Uterus (tissue), 4 donors: ENCODE measurements at places on chromosomes 7 and 10.

DNA sequence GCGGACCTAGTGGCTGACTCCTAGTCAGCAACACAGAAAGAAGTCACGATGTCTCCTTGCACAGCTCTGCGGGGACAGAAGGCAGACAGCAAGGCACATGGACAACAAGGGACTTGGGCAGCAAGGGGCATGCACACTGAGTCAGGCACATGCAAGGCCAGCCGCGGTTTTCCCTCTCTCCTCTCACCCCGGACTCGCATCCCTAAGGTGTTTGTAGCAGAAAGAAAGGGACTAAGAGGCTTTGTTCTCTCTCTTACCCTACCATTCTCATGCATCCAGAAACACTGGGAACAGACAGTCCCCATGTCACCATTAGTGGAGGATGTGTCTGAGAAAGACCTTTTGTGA lies 193.3 kb upstream of the PHF14 start:
- no peak for DNase-seq

DNA sequence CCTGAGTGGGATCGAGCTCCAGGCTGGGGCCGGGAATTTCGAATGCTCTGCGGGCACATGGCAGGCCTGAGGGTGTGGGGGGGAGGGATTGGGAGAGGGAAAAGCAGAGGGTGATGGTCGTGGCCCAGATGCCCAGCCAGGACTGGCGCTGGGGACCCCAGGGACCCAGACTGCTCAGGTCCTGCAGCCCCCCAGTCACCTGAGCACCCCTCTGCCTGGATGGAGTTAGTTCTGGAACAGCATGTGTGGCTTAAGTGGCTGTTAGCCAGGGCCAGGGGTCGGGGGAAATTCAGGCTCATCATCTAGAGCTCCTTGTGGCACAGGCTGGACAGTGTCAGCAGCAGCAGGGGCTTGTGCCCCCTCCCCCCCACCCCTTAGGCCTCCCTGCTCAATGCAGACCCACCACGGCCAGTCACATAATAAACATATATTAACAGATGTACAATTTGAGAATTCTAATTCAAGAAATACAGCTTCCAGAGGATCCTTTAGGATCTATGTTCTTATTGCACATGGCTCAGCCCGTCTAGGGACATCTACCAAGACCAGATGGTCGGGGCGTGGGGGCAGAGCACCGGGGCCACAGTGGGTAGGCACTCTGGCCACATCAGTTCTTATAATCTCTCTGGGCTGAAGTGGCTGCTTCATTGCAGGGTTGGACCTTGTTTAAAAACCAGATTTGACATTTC lies 22.2 kb downstream of the DNAJB12 start:
- DNase-seq = no peak

DNA sequence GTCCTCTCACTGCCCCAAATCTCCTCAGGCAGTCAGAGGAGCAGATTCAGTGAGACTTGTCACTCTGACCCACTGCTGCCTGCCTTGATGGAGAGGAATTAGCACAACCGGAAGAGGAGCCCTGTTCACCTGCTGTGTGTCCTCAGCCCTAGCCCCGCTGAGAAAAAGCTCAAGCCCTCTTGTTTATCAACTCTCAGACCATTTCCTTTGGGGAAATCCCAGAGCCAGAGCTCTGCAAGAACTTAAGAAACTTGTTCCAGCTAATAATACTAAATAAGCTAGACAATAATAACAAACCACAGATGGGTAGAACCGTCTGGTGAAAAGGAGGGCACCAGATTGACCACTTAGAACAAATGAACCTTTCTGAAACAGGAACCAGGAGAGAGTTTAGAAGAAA lies 37.7 kb upstream of the ITGB1 start:
- no peak for DNase-seq

- DNase-seq = no peak
Observed at GRCh38 chr10:95329296-95329695, 38.5 kb upstream of the PDLIM1 start.

DNA sequence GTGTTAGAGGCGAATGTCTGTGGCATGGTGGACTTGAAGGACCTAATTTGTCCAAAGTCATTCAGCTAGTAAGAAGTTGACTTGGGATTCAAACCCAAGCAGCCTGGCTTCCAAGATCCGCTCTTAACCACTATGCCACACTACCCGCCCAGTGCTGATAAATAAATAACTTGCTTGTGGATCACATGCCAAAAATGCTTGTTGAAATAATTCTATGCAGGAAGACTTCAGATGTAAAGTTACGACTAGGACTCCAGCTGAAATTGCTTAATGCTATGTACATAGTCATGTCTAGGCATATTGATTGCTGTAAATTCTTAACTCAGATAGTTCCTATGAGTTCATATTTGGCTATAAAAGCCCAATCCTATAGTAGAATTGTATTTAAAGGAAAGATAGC lies 76.0 kb downstream of the PLXDC2 start:
- DNase-seq = no peak

DNA sequence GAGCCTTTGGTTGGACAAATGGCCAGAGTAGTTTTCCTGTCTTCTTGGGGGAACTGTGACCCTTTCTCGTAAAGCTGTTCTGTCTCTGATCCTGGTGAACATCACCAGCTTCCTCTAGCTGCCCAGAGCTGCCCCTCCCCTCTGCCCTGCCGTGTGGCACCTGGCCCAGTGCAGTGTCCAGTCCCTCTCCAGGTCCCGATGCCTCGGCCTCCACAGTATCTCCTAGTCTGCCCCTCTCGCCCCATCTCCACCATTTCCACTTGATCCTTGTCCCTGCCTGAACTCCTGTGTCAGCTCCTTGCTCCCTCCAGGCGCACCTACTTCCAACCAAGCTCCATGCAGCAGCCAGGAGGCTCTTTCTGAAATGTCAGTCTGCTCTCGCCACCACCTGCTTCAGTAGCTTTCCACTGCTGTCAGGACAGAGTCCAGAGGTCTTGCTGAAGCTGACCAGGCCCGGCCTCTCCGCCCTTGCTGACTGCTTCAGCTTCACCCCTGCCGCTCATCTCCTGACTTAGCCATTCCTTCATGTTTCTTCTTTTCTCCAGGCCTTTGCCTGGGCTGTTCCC lies 133.6 kb downstream of the GRK5 start:
- no peak for DNase-seq

DNA sequence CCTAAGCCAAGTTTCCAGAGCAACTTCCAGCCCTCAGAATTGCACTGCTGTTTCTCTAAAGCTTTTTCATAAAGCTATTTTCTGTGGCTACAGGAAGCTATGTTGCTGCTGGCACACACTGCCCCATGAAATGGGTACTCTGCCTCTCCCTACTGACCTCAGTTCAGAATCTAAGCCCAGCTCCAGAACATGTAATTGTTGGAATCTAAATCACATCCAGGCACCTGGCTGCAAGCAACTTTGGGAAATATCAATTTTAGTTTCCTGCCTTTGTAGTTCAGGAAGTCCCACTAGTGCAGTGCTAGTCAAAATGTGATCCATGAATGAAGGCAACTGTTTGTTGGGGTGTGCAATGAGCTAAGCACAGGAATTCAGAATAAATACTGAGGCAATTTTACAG lies 226.2 kb downstream of the THSD7A start:
- DNase-seq = peak; percentile 25

GRCh38 chr10:63703740-63704345 lies 182.6 kb downstream of the REEP3 start:
- DNase-seq = no peak

GRCh38 chr10:34889004-34889869 lies 74.1 kb upstream of the PARD3 start:
- DNase-seq = no peak

GRCh38 chr10:81036257-81036656 lies 498.6 kb downstream of the SH2D4B start:
- DNase-seq = no peak

DNA sequence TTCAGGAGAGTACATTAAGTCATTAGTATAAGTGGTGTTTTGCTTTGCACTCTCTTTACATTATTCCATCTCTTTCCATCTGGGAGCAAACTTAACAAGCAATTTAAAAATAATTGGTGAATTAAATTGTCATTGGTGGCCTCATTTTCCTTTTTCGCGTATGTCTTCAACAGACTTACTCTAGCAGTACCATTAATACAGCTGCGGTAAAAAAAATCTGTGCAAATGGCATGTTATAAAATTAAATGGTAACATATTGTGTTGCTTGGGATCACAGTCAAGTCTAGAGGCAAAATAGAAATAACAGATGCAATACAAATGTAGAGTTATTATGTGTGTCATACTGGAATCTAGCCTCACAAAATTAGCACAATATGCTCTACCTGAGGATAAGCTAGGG lies 322.4 kb downstream of the PCDH15 start:
- no peak for DNase-seq

DNA sequence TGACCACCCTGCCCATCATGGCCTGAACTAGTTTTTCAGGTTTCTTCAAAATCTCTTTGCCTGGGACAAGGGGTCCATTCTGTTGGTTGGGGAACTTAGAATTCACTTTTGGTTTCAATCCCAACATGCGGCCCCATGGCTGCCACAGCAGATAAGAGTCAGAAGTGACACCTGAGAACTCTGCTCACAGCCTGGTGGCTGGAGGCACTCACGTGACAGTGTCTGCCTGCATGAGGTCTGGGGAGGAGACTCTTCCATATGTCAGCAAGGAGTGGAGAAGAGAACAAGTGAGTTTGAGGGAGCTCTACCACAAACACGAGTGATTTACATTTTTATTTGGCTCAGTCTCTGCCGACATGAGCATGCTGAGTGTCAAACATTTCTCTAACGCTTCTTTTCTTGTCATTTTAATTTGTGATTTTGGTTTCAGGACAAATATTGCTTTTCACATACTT lies 370.4 kb downstream of the TNS3 start:
- DNase-seq = no peak

GRCh38 chr10:49094646-49095045 lies 20.7 kb downstream of the VSTM4 start:
- DNase-seq = no peak

GRCh38 chr7:23022258-23022769 lies 8.4 kb upstream of the HYCC1 start:
- peak; percentile 25 for DNase-seq

GRCh38 chr7:42495256-42495655 lies 258.2 kb upstream of the GLI3 start:
- DNase-seq = no peak

GRCh38 chr7:102042016-102042656 lies 224.7 kb downstream of the CUX1 start:
- DNase-seq = no peak

DNA sequence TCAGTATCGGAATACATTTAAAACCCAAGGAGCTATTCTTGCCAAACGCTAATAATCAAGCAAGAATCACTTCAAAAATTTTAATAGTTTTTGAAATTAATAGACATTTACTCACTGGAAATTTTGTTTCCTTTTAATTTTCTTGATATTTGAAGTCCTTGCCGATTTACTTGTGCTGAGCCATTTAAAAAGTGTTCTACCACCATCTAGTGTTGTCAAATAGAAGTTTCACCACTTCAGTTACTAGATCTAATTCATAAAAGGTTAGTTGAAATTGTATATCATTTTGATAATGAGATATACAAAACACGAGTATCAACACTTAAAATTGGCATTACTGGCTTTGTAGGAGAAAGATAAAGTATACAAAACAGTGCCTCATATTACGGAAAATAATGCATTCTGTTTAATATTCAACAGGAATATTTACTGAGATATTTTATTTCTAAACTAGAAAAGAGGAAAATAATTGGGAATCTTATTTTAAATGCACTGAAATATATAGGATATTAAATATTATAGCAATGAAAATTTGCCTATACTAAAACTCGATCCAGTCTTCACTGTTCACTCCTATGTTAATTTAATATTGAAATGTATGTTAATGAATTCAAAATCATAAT lies 664.8 kb upstream of the SEMA3D start:
- no peak for DNase-seq

- DNase-seq = no peak
Observed at GRCh38 chr10:89869180-89869579, 167.8 kb downstream of the KIF20B start.

GRCh38 chr10:99975942-99976809 lies 33.6 kb downstream of the DNMBP start:
- peak; percentile 47 for DNase-seq

GRCh38 chr10:23461557-23461956 lies 22.7 kb downstream of the OTUD1 start:
- no peak for DNase-seq

DNA sequence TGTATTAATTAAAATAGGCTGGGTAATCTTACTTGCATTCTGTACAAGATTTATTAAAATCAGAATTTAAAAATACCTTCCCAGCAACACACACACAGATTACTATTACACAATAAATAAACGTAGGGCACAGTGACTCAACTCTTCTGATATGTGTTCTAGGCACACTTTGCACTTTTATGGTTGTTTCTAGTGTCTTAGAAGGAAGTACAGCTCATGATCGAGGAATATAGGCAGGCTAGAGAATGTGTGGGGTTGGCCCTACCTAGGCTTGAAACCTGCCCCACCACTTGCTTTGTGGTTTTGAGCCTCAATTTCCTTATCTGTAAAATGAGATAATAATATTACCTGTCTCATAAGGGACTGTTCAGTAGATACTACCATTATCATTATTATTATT lies 30.5 kb downstream of the ARMC3 start:
- DNase-seq = no peak

- DNase-seq = peak; percentile 79
Observed at GRCh38 chr7:28955718-28956607, 2.2 kb downstream of the TRIL start.

DNA sequence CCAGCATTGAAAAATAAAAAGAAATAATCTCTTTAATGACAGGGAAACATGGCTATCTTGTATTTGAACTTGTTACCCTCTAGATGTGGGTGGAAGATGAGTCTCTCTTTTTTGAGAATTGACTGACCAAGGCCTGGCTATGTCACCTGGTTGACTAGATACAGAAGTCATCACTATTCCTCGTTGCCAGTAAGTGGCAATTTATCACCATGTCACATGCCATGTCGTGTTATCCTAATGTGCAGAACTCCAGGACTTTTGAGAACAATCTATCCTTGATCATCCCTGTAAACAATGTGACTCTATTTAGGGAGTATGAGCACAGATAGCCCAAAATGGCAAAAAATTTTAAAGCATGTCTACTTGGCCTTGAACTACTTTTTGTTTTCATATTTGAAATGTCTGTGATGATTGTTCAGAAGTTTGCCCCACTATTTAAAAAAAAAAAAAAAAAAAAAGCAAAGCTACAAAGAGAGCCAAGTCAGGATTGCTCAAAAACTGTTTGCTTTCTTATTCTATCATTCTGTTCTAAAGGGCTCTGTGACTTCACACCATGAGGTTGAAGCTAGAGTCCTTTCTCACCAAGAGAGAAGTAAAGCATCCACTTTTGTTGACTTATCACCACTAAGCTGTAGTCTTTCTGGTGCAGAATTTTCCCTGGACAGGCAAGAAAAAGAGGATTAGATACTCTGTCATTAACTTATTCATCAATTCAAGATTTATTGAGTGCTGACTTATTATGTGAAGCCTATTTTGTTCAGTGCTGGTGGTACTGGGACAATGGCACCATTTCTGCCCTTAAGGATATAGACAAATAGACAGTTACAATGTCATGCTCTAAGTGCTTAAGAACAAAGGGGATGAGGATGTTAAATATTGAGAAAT lies 10.4 kb upstream of the WIPF3 start:
- DNase-seq = no peak
